ENCODE measurements at places on chromosomes 3 and 15.

DNA sequence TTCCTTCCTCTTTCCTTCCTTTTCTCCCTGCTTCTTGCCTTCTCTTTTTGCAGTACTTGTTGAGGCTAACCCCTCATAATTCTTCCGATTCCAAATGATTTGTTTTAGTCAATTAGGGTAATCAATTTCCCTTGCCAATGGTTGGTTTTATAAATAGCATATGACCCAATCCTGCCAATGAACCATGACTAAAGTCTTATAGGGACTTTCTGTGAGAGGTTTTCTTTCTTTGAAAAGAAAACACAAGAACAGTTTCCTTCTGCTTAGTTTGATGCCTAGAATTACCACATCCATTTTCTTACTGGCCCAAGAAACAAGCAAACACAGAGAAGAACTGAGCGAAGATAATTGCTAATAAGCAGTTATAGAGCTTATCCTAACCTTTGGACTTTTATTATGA is 292.5 kb upstream of the SATB1 start:
- DNase-seq = no peak

DNA sequence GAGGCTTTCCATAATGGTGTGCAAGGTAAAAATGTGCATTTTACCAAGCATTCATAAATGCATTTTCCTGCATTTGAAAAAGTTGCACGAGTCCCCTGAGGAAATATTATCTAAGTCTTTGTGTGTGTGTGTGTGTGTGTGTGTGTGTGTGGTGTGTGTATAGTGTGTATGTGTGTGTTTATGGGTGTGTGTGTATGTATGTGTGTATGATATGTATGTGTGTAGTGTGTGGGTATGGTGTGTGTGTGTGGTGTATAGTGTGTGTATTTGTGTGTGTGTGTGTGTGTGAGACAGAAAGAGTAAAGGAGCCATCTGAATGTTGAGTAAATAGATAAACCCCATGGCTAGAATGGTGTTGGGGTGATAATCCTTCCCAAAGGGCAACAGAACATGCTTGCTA is 229.6 kb upstream of the TBC1D5 start:
- DNase-seq = no peak

DNA sequence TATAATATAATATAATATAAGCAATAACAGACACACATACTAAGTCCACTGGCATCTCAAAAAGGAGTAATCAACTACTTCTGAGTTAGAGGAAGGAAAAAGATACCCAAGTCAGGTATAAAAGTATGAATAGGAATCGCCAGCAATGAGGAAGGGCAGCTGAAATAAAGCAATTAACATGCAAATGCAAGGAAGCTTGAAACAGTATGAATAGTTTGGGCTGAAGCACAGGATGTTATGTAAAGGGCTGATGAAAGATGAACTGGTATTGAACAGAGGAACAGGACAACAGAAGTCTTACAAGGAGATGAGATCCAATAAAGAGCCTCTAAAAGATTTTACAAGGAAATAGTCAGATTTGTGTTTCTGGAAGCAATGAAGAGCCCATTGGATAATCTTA is 7.1 kb downstream of the COPS2 start:
- no peak for DNase-seq

GRCh38 chr15:67551207-67551743 is 8.8 kb downstream of the MAP2K5 start:
- no peak for DNase-seq

GRCh38 chr3:59480486-59480995 is 430.7 kb upstream of the CFAP20DC start:
- peak; percentile 32 for DNase-seq

GRCh38 chr15:83100097-83100646 is 7.3 kb upstream of the TM6SF1 start:
- no peak for DNase-seq

- no peak for DNase-seq
These were observed 101.7 kb upstream of the ZNF717 start for GRCh38 chr3:75886971-75887526.

GRCh38 chr3:110779581-110779980 is 292.0 kb upstream of the NECTIN3 start:
- DNase-seq = no peak

DNA sequence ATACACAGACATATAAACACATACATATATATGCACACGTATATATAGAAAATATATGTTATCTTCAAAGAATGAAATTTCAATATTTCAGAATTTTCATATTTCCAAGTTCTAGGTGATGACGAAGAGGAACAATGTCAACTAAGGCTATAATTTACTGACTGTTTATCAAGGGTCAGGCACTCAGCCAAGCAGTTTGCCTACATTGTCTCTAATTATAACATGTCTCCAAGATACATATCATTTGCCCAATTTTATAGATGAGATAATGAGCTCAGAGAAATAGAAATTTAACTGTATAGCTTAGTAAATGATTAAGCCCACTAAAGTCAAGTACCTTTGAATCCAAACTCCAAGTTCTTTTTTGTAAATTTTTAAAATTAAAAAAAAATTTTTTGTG is 99.9 kb upstream of the PLSCR4 start:
- no peak for DNase-seq

- DNase-seq = no peak
These were observed 46.9 kb downstream of the RAB11A start for GRCh38 chr15:65916041-65916663.

DNA sequence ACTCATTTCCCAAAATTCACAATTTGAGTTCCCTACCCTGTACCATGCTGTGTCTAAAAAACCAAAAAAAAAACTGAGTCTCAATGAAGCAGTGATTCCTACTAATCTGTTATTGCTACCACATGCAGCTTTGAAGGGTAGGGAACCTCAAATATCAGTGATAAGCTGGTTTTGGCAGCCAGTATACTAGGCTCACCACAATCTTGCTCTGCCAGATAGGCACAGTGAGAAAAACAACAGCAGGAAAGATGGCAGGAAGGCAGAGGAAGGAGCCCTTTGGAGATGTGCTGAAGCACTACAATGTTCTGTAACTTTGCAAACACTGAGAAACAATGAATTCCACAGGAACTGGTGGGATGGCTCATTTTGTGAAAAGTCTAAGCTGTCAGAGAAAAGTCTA is 96.9 kb upstream of the UBP1 start:
- DNase-seq = no peak

DNA sequence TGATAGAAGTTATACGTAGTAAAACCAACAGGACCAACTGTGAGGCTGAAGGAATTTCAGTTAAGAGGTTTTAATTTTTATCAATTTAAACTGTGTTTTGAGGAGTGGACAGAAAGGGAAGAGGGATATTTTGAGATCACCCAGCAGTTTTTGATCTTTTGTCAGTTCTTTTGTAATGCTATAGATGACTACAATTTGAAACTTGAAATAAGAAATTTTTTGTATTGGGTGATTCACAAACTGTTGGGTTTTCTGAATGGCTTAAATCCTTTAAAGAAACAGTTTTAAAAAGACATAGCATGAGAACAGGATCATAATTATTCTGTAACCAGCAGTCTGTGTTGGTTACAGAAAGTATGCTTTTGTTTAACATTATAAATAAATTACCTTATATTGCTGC is 67.4 kb downstream of the TCF12 start:
- no peak for DNase-seq

GRCh38 chr3:71429597-71429988 is 153.9 kb downstream of the FOXP1 start:
- DNase-seq = no peak

GRCh38 chr3:134341389-134341788 is 32.9 kb downstream of the AMOTL2 start:
- no peak for DNase-seq

DNA sequence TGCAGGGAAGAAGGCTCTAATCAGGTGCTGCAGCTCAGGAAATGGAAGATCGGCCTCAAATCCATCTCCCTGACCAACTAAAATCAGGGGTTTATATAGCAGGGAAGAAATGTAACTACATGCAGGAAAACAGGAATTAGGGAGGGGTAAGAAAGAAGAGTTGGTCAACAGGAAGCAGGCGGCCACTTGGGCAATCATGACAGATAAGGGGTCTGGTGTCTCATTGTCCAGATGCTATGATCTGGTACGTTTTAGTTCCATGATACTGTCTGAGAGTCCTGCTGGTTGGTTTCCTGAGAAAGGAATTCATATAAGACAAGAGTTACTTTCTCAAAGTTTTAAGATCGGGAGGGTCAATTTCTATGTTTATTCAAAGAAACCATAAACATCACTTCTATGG is 24.2 kb downstream of the KATNBL1 start:
- no peak for DNase-seq

DNA sequence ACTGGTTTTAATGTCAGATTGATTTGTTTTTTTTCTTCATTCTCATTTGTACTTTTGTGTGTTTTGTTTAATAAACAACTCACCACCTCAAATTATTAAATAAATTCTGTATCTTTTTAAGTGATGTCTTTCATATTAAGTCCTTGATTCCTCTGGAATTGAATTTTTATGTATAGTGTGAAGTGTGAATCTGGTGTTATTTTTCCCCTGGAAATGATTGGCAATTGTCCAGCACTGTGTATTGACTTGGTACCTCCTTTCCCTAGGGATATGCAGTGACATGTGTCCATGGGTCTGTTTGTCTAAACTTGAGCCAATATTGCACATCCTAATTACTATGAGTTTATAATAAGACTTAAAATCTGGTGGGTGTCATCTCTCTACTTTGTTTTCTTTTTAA is 2.1 kb downstream of the RNU5B-1 start:
- DNase-seq = no peak

DNA sequence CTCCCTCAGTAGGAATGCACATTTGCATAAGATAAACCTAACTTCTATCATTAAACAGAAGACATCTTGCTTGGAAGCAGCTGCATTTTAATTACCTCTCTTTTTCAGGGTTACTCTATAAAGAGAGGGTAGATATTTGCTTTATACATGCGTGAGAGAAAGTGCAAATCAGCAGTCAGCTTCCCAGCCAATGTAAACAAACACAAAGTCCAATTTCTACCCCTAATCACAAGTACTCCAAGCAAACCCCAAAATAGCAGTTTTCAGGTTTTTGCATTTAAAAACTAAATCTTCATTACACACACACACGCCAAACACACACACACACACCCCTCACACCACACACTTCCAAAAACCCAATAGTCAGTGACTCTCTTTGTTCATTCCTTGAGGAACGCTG is 303.9 kb upstream of the ALCAM start:
- DNase-seq = no peak

DNA sequence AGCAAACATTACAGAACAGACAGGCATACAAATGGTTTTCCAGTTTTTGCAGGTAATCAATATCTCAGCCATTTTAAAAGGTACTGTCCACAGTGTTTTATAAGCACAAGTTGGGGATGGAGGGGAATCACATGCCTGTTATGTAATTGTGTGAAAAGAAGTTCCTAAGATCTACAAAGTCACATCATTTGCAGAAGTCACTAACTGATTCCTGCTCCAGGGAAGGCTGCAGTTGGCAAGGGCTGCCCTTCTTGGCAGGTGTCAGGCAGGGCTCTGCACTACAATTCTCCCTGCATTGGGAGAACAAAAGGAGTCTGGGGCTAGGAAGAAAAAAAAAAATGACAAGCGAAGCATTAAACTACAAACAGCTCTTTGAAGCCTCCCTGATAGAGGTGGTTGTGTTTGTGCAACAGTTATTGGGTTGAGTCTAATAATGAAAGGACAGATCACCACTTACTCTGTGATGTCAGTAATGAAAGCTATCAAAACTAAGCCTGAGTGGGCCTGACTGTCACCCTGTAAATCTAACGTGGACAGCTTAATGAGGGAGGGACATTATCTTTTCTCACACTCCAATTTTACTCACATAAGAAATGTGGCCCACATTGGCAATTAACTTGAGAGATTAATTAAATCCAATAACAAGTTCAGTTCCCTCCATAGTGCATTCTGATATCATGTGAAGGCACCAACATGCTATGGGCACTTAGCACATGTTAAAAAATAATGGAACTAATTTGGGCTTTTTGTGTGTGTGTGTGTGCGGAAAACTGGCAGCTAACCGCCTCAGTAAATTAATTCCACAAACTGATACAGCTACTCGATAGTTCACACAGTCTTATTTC is 242.9 kb downstream of the FHIT start:
- DNase-seq = no peak

All from DND-41 (cell line).